ENCODE measurements at places on chromosomes 1 and 21. TPM values are rescaled to one million over a fixed set of nuclear protein-coding genes. Genes with fewer than 3 reads are reported as not detected.

The VANGL2 gene
- not detected for total RNA-seq

- DNase-seq: no peak
Measured at GRCh38 chr1:7474143-7474490, 297.0 kb upstream of the VAMP3 start.

DNA sequence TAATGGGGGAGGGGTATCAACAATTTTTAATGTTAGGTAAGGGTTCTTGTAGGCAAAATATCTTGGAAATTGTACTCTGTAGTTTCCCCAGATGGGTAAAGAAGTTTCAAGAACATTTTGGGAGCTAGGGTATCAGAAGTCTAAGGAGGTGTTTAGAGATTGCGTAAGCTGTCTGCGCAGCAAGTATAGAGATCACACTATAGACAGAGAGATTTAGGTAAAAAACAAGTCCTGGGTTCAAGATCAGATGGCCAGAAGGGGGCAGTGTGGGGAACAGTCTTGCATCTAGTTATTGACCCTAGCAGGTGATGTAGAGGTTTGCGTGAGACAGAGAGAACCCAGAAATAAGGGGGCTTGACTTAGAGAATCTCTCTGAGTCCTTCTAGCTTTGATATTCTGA, 80.8 kb downstream of the S1PR1 start:
- no peak for DNase-seq

DNA sequence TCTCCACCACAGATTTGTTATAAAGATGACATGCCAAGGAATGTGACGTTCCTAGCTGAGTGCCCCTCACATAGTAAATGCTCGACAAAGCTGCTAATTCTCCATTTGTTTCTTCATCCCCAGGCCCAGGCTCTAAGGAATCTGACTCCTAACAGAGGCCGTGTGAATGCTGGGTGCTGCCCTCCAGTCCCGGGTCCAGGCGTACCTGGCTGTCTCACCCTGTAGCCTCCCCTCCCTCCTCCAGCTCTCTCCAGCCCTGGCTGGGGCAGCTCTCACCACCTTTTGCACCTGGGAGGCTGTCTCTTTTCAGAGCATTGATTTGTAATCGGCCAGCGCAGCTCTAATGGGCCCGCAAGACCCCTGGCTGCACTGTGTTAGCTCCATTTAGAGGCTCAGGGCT, 11.2 kb upstream of the KLHDC7A start:
- no peak for DNase-seq

The LORICRIN gene
- not detected for total RNA-seq

DNA sequence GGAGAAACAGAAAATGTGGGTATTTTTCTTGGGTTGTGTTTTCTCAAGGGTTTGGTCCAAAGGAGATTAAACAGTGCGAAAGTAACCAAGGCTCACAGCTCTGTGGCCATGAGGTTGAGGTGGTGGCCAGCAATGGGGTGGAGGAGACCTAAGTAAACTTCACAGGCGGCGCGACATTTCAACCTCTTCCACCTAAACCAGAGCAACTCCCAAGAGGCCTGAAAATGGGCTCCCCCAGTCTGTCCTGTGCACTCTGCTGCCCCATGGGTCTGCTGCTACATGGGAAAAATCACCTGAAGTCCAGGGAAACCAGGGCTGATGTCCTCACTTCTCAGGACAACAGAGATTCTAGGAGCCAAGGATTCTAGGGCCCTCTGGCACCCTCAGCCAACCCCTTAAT, 12.4 kb downstream of the CELF3 start:
- no peak for DNase-seq

The FBXO42 gene
- total RNA-seq: 9.0 TPM

- DNase-seq: peak; percentile 45
Measured at GRCh38 chr1:218521414-218522169, 176.5 kb downstream of the TGFB2 start.

The CENPS gene
- 22.0 TPM for total RNA-seq

DNA sequence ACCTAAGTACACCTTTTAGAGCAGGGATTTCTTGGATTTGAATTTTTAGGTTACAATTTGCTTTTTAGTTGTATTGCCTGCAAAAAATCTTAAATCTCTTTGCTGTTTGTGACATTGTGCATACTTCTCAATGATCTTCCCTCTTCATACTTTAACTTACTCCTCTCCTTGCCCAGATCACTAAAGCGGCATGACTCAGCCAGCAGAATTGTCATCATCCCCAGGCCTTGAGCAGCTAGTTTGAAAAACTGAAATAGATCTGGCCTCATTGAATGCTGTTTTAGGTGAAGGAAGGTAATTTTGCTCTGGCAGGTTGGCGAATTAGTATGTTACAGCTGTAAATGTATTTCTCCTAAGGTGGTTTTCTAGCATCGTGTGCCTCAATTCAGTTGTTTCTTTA, 145.9 kb downstream of the RYR2 start:
- DNase-seq: no peak

The TNFRSF8 gene
- total RNA-seq: not detected

- no peak for DNase-seq
Measured at GRCh38 chr1:54403808-54404261, 2.4 kb downstream of the SSBP3 start.

- DNase-seq: no peak
Measured at GRCh38 chr1:186054003-186054402, 319.8 kb downstream of the HMCN1 start.

- DNase-seq: no peak
Measured at GRCh38 chr1:90729504-90730242, 12.6 kb upstream of the BARHL2 start.

GRCh38 chr1:167114725-167115124, 20.9 kb downstream of the STYXL2 start:
- DNase-seq: no peak

DNA sequence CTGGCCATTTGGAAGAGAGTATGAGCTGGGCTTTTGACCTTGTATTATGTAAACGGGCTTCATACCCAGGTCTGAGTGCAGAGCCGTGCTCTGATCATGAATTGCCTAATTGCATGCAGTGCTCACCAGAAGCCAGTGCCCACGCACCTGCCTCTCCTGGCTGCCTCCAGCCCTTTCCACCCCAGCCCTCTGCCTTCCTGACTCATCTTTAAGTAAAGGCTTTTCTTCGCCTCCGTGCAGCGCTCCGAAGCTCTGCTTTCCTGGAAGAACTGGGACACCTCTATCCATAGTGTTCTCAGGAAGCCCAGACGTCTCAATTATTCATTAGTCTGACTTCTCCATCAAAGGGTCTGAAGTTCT, 413.7 kb downstream of the PTPRU start:
- DNase-seq: no peak

DNA sequence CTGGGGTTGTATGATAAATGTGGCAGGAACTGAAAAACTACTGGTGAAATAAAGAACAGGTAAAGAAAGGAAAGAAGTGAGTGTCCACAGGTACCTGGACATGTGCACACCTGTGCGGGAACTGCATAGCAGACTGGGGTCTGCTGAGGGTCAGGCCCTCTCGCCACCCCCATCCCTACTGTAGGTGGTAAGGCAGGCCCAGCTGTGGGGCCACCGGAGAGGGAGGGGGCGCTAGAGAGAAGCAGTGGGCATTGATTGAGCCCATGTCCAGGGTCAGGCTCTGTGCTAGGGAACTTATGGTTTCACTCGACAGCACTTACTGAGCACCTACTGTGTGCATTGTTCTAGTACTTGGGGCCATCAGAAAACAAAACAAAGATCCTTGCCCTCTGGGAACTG, 400.5 kb downstream of the MATN1 start:
- no peak for DNase-seq

DNA sequence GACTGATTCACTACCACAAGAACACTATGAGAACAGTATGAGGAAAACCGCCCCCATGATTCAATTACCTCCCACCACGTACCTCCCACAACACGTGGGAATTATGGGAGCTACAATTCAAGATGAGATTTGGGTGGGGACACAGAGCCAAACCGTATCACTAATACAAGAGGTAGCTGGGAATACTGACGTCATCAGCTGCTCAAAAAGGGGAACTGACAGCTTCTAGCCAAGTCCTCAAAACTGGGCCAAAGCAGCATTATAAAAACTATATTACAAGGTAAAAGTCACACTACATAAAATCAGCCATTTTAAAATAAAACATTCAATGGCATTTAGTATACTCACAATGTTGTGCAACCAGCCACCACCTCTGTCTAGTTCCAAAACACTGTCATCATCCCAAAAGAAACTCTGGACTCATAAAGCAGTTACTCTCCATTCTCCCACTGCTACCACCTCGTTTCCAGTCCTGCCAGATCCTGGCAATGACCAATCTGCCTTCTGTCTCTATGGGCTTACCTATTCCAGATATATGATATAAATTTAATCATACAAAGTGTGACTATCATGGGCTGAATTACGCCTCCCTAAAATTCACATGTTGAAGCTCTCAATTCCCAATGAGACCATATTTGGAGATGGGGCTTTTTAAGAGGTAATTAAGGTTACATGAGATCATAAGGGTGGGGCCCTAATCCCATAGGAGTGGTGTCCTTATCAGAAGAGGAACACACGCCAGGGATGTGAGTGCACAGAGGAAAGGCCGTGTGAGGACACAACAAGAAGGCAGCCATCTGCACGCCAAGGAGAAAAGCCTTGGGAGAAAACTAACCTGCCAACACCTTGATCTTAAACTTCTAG, 192.1 kb downstream of the SETD4 start:
- DNase-seq: no peak

The CELA3A gene
- total RNA-seq: not detected

DNA sequence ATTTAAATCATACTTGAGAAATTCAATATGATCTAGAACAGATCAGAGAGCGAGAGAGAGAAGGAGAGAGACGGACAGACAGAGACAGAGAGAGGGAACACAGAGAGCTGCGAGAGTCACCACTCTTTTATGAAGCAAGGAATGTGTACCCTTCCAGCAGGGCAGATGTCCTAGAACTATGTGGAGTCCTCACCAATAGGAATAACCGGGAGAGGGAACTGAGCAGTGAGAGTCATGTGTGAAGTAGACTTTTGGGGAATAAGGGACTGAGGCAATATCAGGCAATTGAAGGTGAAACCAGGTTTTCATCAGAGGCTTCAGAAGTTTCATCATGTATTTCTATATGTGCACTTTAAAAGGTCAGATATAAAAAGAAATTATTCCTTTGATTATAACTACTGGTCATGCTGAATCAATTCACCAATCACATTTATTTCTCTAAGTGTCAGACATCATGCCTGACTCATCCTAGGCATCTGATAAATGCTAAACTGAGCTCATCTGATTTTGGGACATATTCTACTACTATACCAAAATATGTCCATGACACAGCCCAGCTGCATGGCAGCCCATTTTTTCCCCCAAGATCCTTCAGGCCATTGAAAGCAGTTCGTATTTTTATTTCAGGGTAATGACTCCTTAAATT, 22.4 kb downstream of the VTCN1 start:
- no peak for DNase-seq

DNA sequence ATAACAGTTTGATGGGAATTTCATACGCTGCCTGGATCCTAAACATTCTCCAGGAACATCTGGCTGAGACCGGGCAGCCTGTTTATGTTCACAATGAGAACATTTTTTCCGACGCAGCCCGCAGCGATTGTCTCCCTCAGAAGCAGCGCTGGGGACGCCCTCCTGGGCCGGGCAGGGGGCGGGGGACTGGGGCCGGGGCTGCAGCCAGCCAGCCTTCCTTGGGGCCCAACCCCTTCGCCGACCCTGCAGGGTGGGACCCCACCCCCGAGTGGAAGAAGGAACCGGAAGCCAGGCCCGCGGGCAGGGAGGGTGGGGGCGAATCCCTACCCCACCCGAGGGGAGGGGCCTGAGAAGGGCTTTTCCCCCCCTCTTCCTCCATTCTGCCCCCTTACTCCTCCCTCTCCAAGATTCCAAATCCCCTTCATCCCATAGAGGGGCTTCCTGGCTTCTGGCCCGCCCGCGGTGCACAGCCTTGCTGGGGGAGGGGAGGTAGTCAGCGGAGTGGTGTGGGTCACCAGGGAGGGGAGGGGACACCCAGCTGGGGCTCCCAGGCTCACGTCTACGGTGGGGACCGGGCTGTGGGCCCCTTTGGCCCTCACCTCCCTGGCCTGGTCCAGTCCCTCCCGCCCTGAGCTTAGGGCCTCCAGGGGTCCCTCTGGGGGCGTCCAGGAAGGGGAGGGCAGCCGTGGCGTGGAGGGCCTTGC, 60.6 kb downstream of the WNT9A start:
- no peak for DNase-seq

DNA sequence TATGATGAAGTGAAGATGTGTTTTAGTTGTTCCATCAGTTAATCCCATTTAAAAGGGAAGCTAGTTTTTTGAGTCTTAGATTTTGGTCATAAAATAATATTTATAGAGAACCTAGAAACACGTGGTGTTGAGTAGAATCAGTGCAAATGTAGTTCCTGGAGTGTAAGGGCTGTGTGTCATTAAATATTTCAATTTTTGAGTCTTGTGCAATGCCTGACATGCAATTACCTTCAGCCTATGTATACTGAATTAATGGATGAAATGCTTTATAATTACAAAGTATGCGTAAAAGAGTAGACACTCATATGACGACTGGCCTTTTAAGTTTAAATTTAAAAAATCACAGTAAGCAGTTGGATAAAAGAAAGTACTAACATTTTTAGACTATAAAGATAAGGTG, 75.0 kb downstream of the NEK7 start:
- DNase-seq: no peak

All from HepG2 (cell line).